ENCODE measurements at places on chromosomes 1 and 21.

DNA sequence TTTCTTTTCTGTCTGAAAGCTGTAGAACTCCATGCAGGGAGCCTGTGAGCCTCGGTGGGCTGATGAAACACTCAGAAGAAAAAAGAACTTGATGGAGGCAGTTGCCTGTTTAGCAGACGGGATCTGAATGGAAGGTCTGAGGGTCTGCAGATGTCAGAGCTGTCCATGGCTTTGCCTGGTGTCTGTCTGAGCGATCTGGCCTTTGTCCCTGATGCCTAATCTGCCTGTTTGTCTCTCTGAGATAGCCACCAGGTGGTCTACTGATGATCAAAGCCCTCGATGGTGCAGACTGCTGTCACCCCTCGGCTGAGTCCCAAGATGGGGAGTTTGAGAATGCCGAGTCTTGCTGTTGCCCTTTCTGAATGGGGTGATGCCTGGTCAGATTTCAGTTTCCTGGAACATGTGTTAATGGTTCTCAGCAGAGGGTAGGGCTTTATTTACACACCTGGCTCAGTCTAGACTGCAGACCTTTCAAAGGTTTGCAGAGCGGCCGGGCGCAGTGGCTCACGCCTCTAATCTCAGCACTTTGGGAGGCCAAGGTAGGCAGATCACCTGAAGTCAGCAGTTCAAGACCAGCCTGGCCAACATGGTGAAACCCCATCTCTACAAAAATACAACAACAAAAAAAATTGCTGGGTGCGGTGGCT, 90.4 kb downstream of the KIF26B start:
- DNase-seq: no peak

DNA sequence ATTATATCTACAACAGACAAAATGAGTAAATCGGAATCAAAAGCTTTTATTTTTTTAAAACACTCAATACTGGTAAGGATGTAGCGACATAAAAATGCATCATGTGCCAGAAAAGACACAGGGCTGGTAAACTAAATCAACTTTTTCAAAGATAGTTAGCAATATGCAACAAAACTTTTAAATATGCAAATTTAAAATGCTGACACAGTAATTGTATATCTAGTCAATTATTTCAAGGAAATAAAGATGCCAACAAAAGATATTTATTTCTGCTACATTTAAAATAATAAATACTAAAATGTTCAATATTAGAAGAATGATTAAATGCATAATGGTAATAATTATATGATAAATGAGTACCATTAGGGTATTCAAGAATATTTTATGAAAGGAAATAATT, 295.1 kb downstream of the SMYD3 start:
- DNase-seq: no peak

DNA sequence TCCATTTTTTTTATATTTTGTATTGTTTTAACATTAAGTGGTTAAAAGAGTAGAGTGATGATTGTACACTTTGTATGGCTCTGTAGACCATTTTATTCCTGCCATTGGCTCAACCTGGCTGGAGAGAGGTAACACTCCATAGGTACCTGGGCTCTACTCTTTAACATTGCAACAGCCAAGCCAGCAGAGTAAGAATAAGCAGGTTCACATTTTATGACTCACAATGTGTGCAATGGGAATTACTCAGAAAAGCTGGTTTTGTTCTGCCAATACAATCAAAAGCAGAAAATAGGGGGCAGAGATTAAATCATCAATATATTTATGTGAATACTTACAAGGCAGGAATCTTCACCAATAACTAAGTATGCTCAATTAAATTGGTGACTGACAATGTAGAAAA, 1324.0 kb downstream of the AMY1C start:
- DNase-seq: no peak

DNA sequence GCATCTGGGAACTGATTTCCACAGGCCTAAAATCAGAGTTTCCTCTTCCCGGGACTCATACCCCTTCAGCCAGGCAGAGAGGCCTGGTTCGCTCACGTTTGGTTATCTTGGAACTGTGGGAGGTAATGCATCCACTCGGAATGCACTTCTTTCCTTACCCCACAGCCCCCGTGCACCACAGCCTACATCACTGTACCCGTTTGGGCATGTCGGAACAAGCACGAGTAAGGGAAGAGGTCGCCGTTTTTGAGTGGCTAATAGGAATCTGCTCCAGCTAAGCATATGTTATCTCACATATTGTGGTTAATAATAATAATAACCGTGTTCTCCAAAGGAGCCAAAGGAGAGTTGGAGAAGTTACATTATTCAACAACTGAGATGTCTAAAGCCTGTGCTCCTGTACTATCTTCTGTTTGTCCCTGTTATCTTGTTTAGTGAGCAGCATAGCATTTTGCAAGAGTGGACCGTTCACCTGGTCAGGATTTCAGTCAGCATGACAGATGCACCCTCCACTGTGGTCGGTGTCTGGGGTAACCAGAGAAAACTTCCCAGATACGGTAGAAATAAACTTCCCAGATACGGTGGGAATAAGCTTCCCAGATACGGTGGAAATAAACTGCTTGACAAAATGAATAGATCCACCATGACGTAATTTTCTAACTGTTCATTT, 198.6 kb downstream of the SDCCAG8 start:
- no peak for DNase-seq
